ENCODE measurements at places on chromosomes 2 and 18. TPM values are rescaled to one million over a fixed set of nuclear protein-coding genes. Genes with fewer than 3 reads are reported as not detected.

DNA sequence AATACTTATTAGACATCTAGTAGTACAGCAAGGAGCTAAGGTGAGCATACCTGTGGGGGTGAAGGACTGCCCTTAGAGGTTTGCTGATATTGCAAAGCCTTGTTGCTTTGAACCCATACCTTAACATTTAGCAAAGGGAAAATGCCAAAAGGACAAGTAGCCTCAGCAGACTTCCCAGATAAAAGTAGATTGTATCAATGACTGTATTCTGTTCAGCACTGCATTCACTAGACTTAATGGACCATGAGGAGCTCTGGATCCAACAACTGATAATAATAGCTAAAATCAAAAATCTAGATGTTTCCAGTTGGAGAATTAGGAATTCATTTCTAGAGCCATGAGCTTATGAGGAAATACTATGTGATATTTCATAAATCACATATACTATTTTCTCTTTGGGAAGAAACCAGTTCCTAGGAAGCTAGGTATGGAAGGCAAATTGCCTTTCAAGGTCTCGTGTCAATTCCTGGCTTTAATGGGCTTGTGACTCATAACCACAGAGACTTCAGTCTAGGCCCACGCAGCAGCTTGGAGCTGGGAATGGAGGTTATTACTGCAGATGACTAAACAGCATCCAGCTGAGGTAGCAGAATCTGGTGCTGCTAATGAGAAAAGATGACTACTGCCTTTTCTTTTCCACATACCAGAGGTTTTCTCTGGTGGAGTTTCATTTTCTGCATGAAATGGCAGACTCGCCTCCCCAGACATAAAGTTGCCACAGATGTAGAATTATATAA is 191.2 kb upstream of the NABP1 start:
- DNase-seq: no peak

DNA sequence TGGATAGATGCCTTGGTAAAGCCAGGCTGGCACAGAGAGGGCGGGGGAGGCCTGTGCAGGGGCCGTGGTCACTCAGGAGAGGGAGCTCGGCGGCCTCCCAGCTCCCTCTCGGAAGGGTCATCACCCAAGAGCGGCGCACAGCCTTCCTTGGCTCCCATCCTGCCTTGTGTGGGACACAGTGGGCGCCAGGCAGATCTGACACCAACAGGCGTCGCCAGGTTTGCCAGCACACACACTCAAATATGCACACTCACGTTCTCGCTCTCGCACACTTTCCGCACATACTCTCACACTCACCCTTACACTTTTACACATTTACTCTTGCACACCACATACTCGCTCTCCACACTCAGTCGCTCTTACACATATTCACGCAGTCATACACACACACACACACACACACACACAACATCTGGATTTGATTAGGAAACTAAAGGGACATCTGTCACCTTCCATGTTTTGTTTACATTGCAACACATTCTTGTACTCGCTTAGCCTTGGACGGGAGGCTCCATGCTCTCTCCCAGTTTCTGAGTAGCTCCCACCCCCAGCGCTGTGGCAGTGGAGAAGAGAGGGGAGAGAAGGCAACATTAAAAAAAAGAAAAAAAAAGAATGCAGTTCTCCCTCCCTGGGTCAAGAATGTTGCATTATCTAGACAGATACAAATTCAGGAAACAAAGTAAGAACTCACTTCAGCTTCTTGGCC is 10.5 kb downstream of the CHMP1B start:
- no peak for DNase-seq

The AFF3 gene
- 10.8 TPM for total RNA-seq

The MLPH gene
- total RNA-seq: 27.1 TPM

The DYNC2LI1 gene
- 16.4 TPM for total RNA-seq
